CD14-positive monocyte (primary cell): ENCODE measurements at places on chromosomes 6 and 20. TPM values are rescaled to one million over a fixed set of nuclear protein-coding genes. Genes with fewer than 3 reads are reported as not detected.

DNA sequence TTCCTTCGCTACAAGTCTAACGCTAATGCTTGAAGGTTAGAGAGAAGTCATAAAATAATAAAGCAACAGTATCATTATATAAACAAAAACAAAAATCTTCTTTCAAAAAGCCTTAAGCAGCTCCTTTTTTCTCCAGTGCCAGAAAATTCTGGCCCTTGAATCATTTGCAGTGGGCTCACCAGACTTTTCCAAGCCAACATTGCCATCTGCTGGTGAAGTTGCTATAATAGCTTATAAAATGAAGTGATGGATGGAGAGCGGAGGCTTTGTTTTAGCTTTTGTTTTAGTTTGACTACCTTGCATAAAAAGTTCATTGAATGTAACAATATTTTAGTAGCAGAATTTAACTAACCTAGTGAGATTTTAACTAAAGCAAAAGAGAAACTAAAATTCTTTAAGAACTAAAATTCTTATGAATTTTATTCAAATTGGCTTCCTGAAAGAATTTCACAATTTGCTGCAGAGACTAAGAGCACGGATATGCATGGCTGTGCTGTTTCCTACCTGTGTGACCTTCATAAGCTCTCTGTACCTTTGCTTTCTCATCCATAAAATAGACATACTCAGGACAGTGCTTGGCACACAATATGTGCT is 44.8 kb upstream of the SLC2A12 start:
- peaks cover 4% of the 10 kb centered on the region for H3K27me3 ChIP-seq
- no peaks in the 10 kb centered on the region for H3K4me1 ChIP-seq
- H3K4me3 ChIP-seq: no peak overlapping the region
- no peak overlapping the region for H3K27ac ChIP-seq
- peak; percentile 63 for DNase-seq

DNA sequence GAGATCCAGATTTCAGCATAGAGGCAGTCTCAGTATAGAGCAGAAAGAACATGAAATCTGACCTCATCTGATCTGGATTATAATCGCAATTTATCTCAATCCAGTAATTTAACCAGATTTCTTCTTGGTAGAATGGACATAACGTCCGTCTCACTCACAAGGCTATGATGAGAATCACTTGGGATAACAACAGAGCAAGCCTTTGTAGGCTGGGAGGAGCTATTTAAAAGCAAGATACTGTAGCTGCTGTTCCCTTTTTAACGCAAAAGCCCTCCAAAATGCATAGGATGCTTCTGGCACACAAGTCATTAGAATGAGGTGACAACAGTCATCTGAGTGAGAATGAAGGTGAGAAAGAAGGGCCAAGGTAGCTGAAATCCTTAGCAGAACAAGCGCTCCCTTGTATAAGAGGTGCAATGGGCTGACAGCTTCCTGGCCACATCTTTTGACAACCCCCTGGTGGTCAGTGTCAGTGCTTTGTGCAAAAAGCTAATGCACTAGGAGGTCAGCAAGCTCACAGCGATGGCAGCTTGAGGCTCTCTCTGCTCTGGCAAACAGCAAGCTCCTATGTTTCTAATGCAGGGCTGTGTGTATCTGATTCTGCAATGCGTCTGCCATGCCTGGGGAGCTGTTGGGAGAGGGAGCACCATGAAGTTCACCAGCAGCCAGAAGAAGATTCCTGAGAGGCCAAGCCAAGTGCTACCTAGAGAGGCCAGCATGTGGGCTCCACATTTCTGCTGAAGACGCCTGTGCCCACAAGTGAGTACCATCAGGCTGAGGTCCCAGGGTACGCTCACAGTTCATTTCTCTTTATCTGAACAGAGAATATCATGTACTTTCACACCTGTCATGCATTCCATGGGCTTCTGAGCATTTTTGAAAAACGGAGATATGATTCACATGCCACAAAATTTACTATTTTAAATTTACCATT is 16.2 kb downstream of the METTL24 start:
- no peaks in the 10 kb centered on the region for H3K4me1 ChIP-seq
- H3K4me3 ChIP-seq: no peak overlapping the region
- no peak overlapping the region for H3K27ac ChIP-seq

GRCh38 chr6:132210886-132211563 is 190.2 kb downstream of the MOXD1 start:
- no peaks in the 10 kb centered on the region for H3K4me1 ChIP-seq
- no peak overlapping the region for H3K4me3 ChIP-seq
- no peaks in the 10 kb centered on the region for H3K36me3 ChIP-seq
- no peak for DNase-seq
- H3K27ac ChIP-seq: no peak overlapping the region
- H3K27me3 ChIP-seq: no peaks in the 10 kb centered on the region

DNA sequence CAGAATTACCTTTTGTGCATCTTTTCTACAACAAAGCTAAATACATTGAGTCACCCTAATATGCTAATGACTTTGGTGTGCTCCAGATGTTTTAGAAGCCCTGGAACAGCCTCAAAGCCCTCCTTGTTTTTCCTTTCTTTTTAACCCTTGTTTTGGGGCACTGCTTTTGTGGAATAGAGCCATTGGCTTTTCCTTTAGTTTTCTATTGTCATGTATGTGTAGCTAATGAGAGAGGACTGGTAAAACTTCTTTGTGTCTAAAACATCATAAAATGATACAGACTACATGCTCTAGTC is 158.8 kb downstream of the JARID2 start:
- H3K4me3 ChIP-seq: no peak overlapping the region
- no peak for DNase-seq
- H3K36me3 ChIP-seq: no peaks in the 10 kb centered on the region
- H3K27me3 ChIP-seq: no peaks in the 10 kb centered on the region
- H3K27ac ChIP-seq: peak overlapping the region; percentile 61

The SGK2 gene
- polyA plus RNA-seq: not detected

The KCNG1 gene
- not detected for polyA plus RNA-seq

- H3K36me3 ChIP-seq: no peaks in the 10 kb centered on the region
- no peaks in the 10 kb centered on the region for H3K27me3 ChIP-seq
- H3K27ac ChIP-seq: no peak overlapping the region
- no peaks in the 10 kb centered on the region for H3K4me1 ChIP-seq
- no peak overlapping the region for H3K4me3 ChIP-seq
These were observed 69.0 kb upstream of the TMEM200A start for GRCh38 chr6:130296854-130297253.

The ENPP1 gene
- not detected in 2 replicates for polyA plus RNA-seq

- H3K4me1 ChIP-seq: peaks cover 11% of the 10 kb centered on the region
- no peak for DNase-seq
- H3K4me3 ChIP-seq: no peak overlapping the region
- no peaks in the 10 kb centered on the region for H3K27me3 ChIP-seq
These were observed 39.1 kb upstream of the KLHL31 start for GRCh38 chr6:53704700-53705099.

The RPL7L1 gene
- polyA plus RNA-seq: 29.7 TPM

DNA sequence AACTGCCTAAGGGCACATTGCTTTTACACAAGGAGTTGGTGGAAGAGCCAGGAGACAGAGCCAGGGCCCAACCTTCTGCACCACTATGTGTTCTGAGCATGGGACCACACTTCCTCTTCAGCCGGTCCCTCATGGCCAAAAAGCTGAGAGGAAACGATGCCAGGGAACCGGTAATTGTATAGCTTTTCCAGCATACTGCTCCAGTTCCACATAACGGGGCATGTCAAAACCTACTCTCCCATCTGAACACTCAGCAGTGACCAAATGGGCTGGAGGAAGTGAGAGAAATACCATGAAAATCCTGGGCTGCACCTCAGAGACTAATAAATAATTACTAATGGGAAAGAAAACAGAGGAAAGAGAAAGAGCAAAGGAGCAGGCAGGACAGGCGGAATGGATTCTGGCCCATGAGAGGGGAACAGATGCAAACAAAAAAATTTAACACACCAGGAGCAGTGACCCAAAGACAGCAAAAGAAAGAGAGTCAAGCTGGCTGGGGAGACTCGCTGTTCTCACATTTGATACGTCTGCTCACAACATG is 52.0 kb upstream of the BMP2 start:
- peaks cover 10% of the 10 kb centered on the region for H3K4me1 ChIP-seq
- H3K27ac ChIP-seq: no peak overlapping the region
- no peaks in the 10 kb centered on the region for H3K36me3 ChIP-seq
- peaks cover 21% of the 10 kb centered on the region for H3K27me3 ChIP-seq
- DNase-seq: no peak

The OPN5 gene
- polyA plus RNA-seq: not detected

- H3K27me3 ChIP-seq: no peaks in the 10 kb centered on the region
- H3K4me1 ChIP-seq: peaks cover 25% of the 10 kb centered on the region
- peaks cover 16% of the 10 kb centered on the region for H3K36me3 ChIP-seq
- DNase-seq: peak; percentile 34
- H3K4me3 ChIP-seq: peak overlapping the region; percentile 3
These were observed 297.9 kb downstream of the UTRN start for GRCh38 chr6:144582939-144583613.

DNA sequence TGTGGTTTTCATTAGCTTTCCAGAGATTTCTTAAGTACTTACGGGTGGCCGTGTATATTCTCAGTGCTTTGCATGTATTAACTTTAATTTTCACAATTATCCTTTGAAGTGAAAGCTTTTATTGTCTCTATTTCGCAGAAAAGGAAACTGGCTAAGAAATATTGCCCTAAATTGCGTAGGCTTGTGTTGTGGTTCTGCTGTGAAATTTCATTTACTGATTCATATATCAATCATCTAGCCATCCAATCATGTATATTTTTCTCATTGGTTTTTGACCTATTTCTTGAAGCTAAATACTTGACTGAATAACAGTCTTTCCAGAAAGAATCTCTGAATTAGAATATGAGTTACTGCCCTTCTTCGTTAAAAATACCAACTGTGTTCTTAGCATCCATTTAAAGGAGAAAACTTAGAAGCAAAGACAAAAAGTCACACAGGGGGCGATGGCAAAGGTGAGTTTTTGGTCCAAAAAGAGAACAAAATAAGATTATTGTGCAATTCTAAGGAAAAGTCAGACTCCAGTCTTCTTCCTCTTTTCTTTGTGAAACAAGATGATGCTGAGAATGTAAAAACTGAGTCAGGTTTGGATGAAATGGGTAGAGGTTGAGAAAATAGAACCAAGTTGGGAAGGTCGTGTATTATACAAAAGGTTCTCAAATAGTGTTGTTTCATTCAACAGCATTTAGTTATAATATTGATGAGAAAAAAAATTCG is 1.4 kb downstream of the CYB5R4 start:
- H3K4me1 ChIP-seq: peaks cover 18% of the 10 kb centered on the region
- H3K4me3 ChIP-seq: peak overlapping the region; percentile 94
- H3K36me3 ChIP-seq: peaks cover 27% of the 10 kb centered on the region
- peaks cover 25% of the 10 kb centered on the region for H3K27me3 ChIP-seq

- no peak overlapping the region for H3K4me3 ChIP-seq
- no peaks in the 10 kb centered on the region for H3K27me3 ChIP-seq
- H3K4me1 ChIP-seq: no peaks in the 10 kb centered on the region
These were observed 14.7 kb downstream of the SESN1 start for GRCh38 chr6:109079981-109080380.

DNA sequence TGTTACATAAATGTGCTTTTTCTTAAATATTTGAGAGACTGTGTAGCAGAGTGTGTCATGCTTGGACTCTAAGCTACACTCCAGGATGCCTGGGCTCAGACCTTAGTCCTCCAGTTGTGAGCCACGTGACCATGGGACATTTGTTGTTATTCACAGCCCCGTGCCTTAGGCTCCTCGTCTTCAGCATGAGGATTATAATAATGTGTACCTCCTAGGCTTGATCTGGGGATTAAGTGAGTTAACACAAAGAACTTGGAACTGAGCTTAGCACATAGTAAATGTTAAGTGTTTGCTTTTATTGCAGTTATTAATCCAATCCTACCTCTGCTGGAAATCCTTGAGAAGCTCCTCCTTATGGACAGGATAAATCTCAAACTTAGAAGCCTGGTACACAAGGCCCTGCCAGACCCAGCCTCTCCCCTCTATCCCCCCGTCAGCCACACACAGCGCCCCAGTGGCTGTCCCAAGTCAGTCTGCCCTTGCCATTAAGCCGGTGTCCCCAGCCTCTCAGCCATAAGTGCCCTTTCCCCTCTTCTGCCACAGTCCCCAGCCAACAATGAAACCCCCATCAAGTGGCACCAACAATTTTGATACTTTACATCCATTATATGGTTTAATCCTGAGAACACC is 177.5 kb downstream of the TMEM242 start:
- H3K4me1 ChIP-seq: peaks cover 5% of the 10 kb centered on the region
- peaks cover 40% of the 10 kb centered on the region for H3K36me3 ChIP-seq
- no peak overlapping the region for H3K4me3 ChIP-seq
- no peaks in the 10 kb centered on the region for H3K27me3 ChIP-seq
- no peak overlapping the region for H3K27ac ChIP-seq

DNA sequence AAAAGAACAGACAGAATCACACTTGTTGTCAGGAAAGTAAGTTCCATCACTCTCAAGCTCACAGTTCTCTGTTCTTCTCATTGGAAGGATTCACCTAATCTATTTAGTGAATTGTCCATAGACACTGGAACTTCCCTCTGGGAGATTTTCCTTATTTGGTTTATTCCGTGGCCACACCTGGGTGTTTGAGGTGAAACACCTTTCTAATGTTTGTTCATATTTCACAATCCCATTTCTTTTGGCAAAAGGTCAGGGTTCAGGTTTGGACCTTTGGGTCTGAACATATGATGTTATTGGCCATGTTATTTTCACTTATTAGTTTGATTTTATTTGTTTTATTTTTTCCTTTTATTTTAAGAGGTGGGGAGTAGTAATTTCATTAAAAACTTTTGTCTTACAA is 4.0 kb downstream of the MAS1L start:
- no peak for DNase-seq
- H3K4me1 ChIP-seq: no peaks in the 10 kb centered on the region
- H3K4me3 ChIP-seq: no peak overlapping the region
- no peak overlapping the region for H3K27ac ChIP-seq

DNA sequence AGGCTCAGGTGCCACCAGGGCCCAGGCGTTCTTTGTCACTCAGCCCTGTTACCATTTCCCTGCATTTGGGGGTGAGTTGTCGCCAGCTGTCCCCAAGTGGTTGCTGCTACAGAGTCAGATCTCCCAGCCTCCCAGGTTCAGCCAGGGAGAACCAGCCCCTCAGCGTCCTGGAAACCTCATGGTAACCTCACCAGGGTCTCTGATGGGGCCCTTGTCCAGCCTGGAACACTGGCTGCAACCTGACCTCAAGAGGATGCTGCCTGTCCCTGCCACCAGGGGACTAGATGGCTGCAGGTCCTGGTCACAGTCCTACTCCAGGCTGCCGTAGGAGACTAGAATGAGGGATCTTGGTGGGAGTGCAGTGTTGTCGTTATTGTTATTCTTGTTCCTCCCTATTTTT is 228.3 kb upstream of the PDE10A start:
- DNase-seq: no peak
- no peak overlapping the region for H3K27ac ChIP-seq
- no peak overlapping the region for H3K4me3 ChIP-seq
- no peaks in the 10 kb centered on the region for H3K36me3 ChIP-seq

The NHSL1 gene
- polyA plus RNA-seq: 0.06 TPM

The PROCR gene
- 0.90 TPM for polyA plus RNA-seq

GRCh38 chr6:142542704-142543233 is 241.0 kb downstream of the ADGRG6 start:
- no peaks in the 10 kb centered on the region for H3K27me3 ChIP-seq
- no peaks in the 10 kb centered on the region for H3K4me1 ChIP-seq
- DNase-seq: no peak

- H3K4me1 ChIP-seq: peaks cover 58% of the 10 kb centered on the region
- DNase-seq: no peak
- no peaks in the 10 kb centered on the region for H3K36me3 ChIP-seq
- H3K27me3 ChIP-seq: no peaks in the 10 kb centered on the region
These were observed 85.4 kb upstream of the GPR6 start for GRCh38 chr6:109892451-109893435.

The TMEM151B gene
- not detected in 2 replicates for polyA plus RNA-seq

The CCN6 gene
- not detected in 2 replicates for polyA plus RNA-seq

- no peaks in the 10 kb centered on the region for H3K27me3 ChIP-seq
- no peak overlapping the region for H3K4me3 ChIP-seq
- peaks cover 4% of the 10 kb centered on the region for H3K4me1 ChIP-seq
These were observed 76.8 kb downstream of the NCOA7 start for GRCh38 chr6:125867483-125867942.
